ENCODE measurements at places on chromosomes 11 and 22.

- DNase-seq, result no peak
Measured at GRCh38 chr22:37279331-37280181, 2.8 kb upstream of the CYTH4 start.

DNA sequence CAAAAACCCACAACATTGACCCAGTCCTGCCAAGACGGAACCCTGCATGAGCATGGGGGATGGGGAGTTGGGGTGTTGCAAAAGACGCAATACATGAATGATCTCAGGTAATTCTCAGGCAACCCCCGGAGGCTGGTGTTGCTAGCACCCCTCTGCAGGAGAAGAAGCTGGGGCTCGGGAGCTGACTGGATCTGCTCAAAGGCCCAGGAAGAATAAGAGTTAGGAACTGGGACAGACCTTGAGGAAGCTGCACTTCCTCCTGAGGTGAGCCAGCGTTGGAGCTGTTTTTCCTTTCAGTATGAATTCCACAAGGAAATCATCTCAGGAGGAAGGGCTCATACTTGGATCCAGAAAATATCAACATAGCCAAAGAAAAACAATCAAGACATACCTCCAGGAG lies at the start of gene KRTAP5-9:
Gene KRTAP5-9, plus strand, starts transcription at position 301 of the 400 bp plus-strand sequence. CDS start 238 bp downstream, outside the sequence.
- no peak for DNase-seq

- DNase-seq, result no peak
Measured at GRCh38 chr11:68495220-68495729, 34.7 kb downstream of the PPP6R3 start.

- DNase-seq, result no peak
Measured at GRCh38 chr22:39429916-39430575, 26.8 kb upstream of the MGAT3 start.

GRCh38 chr22:48644108-48644507 lies 1183.6 kb downstream of the BRD1 start:
- no peak for DNase-seq

DNA sequence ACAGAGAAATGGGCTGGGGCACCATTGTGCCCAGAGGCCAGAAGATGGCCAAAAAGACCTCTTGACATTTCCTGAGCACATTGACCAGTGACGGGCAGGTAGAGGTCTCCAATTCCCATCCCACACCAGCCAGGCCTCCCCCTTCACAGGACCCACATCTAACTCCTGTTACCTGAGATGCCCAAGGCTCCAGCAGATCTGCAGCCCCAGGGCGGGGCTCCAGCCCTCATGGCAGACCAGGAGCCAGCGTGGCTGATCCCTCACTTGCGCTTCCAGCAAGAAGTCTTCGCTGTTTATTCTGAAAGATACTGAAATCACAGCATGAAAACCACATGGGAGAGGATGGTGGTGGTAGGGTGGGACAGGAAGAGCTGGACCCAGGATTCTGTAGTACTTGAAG lies 9.0 kb downstream of the TMPRSS5 start:
- no peak for DNase-seq

DNA sequence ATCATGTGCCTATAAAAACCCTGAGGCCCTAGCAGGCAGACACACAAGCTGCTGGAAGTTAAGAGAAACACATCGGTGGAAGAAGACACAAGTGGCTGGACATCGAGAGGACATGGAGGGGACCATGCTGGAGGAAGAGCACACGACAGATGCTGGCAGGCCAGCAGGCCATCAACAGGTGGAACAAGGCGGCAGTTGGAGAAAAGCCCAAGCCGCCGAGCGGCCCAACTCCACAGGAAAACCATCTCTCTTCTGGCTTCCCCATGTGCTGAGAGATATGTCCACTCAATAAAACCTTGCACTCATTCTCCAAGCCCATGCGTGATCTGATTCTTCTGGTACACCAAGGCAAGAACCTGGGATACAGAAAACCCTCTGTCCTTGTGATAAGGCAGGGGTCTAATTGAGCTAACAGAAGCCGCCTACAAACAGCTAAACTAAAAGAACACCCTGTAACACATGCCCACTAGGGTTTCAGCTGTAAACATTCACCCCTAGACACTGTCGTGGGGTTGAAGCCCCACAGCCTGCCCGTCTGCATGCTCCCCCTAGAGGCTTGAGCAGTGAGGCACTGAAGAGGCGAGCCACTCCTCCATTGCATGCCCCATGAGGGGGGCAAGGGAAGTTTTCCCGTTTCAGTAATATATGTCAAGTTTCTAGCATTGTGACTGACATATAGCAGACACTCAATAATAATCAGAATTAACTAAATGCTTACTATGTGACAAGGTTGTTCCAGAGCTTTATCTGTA lies 39.0 kb upstream of the MMP20 start:
- DNase-seq, result no peak

- no peak for DNase-seq
Measured at GRCh38 chr11:33016654-33017053, 976 bp downstream of the DEPDC7 start.

DNA sequence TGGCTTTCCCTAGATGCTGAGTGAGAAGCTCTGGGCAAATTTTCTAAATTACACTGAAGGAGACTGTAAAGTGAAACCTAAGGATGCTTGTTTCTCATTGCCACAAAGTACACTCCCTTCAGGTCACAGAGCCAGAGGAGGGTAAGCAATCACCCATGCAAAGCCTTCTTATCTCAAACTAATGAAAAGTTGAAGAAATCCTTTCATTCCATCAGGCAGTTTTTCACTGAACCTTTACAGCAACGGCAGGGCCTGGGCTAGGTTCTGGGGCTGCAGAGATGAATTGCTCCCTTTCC lies 106.2 kb downstream of the RASSF10 start:
- DNase-seq, result no peak

GRCh38 chr11:7905549-7905948 lies 25.5 kb downstream of the OR10A6 start:
- no peak for DNase-seq

DNA sequence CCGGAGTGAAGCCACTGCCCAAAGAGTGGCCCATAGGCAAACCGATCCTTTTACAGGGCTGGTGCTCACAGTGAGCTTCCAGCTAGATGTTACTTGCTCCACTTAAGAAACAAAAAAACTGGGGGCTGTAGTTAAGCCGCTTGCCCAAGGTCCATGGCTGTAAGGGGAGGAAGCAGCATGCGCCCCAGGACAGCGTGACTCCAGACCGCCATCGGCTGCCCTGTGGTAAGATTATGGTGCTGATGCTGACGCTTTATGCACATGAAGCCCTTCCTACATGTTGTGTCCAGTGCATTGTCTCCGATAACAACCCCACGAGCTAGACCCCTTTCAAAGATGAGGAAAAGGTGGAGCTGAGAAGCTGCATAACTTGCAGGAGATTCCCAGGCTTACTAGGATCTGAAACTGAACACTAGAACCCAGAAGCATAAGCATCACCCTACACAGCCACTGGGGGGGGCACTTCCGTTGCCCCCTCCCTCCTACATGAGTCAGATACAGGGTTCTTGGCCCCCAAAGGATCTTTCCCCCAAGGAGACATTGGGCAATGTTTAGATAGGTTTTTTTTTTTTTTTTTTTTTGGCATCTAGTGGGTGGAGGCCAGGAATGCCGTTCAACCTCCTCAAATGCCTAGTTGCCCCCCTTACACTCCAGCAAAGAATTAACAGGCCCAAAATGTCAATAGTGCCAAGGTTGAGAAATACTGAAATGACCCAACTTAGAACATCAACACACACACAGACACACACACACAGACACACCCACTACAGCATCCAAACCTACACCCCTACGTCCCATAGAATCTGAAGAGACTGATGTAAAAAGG lies 53.9 kb downstream of the MN1 start:
- DNase-seq, result no peak

DNA sequence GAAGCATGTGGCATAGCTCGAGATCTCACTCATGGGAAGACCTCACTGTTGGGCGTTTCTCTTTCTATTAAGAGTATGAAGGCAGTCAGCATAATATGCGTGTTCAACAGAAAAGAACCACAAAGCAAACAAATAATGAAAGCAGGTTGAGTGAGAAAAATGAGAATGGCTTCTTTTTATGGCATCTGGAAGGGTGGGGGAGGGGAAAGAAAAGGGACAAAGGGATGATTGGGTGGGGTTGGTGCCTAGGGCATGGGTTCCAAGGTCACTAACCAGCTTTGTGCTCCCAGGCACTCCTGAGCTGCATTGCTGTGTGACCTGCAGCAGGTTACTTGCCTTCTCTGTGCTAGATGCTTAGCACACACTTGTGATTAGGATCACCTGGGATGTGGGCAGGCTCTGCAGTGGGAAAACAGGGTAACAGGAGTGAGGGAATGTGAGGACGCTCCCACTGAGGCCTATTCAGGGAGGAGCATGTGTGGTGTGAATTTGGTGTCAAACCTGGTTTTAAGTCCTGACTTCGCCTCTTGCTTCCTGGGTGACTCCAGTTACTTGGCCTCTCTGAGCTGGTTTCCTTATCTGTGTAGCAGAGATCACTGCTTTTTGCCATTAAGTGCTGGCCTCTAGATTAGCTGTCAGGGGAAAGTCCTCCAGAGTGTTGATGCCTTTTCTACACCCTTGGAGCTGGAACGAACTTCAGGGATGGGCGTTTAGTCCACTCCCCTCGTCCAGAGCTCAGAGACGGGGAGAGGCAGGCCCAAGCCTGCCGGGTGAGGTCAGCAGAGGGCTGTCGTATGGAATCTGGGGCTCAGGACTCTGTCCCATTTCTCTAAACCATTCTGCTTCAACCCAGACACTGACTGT lies 74.8 kb downstream of the KIAA1671 start:
- no peak for DNase-seq

- DNase-seq, result no peak
Measured at GRCh38 chr22:29782061-29782845, 15.1 kb downstream of the UQCR10 start.

DNA sequence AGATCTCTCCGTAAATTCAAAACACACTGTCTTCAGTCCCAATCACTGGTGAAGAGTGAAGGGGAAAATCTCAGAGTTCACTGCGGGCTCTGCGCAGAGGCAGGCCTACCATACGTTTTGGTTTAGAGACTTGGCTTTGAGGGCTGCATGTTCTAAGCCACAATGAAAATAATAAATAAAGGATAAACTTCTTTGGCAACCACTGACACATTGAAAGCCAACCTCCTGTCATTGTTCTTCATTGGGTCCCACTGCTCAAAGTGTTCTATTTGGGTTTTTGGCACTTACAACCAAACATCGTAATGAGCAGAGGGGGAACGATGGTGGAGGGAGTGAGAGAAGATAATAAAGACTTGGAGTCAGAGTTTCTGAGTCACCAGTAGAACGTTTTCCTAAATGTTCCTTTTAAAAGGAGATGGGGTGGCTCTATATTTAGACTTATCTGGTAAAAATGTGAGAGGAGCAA lies 472.9 kb downstream of the SOX6 start:
- DNase-seq, result no peak

- DNase-seq, result no peak
Measured at GRCh38 chr11:61717286-61718033, 35.0 kb upstream of the MYRF start.

- DNase-seq, result no peak
Measured at GRCh38 chr11:126564566-126564965, 209.1 kb downstream of the ST3GAL4 start.

DNA sequence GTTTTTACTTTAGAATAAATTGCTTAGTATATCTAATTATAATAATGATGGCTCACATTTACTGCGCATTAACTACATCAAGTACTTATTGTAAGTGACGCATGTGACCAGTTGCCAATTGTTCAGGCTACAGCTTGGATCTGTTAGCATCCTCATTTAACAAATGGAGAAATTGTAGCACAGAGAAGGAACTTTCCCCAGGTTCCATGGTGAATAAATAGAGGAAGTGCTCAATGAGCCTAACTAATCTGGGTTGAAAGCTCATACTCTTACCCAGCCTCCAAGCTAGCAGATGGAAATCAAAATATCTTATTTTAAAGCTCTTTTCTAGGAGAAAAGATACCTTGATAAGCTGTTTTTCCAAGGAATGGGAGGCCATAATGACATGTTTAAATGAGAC lies 19.8 kb downstream of the MMP27 start:
- DNase-seq, result no peak

DNA sequence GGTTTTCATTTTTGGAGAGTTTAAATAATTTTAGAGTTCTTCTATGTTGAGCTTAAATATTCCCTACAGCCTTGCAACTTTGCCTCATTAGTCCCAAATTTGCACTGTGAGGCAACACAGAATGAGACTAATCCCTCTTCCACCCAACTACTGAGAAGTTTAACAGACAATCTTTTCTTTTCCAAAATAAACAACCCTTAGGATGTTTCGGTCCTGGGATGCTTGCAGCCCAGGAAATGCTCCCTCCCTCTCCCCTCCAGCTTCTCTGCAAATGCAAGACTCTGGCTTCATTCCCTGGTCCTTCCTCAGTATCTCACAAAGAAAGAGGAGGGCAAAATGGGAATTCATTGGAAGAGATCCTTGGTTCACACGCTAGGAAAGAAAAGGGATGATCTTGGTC lies 222.5 kb downstream of the ST3GAL4 start:
- DNase-seq, result no peak

- no peak for DNase-seq
Measured at GRCh38 chr11:35216962-35217678, 78.1 kb downstream of the CD44 start.

DNA sequence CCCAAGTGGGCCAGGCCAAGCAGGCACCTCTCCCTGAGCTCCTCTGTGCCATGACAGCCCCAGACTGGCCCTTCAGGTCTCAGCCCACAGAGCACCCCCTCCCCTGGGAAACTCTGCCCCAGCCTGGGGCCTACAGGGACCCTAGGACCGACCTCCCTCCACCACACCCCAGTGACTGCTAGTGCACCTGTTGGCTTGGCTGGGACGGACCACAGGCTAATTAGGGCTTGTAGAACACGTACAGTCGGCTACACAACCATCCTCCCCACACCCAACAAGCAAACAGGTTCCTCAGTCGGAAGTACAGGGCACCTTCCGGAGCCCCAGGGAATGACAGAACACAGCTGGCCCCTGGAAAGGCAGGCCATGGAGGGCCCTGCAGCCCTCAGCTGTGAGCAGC lies 4.3 kb downstream of the SBF1 start:
- no peak for DNase-seq

DNA sequence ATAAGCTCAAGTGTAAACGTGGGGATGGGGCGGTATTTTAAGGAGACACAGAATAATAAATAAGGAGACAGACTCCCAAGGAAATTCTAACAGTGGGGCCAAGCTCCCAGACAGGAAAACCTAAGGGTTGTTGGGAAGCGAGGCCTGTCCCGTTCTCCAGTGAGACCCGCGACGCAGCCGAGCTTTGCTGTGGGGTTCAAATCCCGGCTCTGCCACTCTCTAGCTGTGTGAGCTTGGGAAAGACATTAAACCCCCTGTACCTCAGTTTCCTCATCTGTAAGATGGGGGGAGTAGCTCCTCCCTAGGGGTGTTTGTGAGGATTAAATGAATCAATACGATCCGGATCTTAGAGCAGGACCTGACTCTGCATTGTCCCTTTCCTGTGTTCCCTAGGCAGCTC lies 106.8 kb downstream of the TRIM29 start:
- DNase-seq, result no peak

GRCh38 chr11:35030716-35031213 lies 108.2 kb upstream of the CD44 start:
- DNase-seq, result no peak

DNA sequence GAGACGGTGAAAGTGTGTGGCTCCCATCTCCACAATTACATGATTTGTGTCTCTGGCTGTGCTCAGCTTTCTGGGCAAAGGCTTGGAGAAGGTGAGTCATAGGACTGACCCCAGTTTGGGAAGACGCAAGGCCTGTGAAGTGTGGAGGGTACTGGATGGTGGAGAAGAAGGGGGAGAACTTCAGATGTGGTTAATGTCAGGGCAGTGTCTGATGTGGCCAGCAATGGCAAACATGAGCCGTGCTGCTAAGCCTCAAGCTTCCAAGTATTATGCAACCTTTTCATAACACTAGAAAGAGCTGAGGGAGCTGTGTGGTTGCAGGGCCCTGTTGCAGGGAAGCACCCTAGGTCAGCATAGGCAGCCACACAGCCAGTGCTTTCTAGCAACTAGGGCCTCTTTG lies 110.9 kb downstream of the NTM start:
- no peak for DNase-seq

- DNase-seq, result no peak
Measured at GRCh38 chr22:45996241-45997076, 19.5 kb upstream of the WNT7B start.

All from GM20000 (cell line).